Stimulated activated CD8-positive, alpha-beta memory T cell treated with anti-CD3 and anti-CD28 coated beads, Interleukin-15, amount 100 ng/mL, for 4 hours (primary cell): ENCODE measurements at places on chromosomes 2 and 18.

GRCh38 chr2:171342067-171342413, 91.8 kb downstream of the METTL8 start:
- no peak for DNase-seq

- no peak for DNase-seq
Observed at GRCh38 chr18:57113799-57114420, 33.0 kb upstream of the BOD1L2 start.

DNA sequence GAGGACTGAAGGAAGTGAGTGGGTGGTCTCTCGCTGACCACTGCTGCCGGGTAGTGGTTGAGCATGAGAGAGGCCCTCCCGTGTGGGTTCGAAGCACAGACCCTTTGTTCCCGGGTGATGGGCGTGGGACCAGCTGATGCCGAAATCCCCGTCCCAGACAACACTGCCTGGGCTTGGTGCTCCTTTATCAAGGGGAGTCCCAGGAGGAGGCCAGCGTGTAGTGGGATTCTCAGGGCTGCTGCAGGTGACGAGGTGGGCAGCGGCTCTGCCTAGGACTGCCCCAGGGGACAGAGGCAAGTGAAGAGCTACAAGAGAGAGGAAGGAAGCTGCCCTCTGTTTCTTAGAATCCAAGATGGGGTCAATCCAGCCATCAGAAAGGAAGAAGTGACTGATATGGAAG, 251.3 kb upstream of the PXDN start:
- no peak for DNase-seq

- no peak for DNase-seq
Observed at GRCh38 chr18:52523566-52523965, 183.6 kb downstream of the DCC start.

DNA sequence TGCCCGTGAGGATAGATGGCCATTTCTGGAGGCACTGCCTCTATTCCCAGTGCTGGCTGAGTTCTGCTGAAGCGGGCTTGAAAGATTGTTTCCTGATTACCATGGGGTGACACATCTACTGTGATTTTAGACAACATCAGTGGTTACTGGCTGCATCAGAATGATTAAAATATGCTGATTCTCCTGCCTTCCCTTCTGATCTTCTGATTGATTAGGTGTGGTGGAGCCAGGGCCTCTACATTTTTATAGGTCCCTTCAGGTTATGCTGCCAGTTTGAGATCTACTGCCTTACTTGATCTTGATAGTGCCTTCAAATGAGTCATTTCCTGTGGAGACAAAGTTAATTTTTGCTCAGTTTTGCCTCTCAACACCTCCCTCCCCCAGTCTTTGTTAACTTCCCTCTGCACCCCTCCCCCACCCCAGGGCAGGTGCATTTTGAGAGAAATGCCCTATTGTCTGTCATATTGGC, 31.6 kb upstream of the SNORC start:
- DNase-seq, result peak; percentile 47

- no peak for DNase-seq
Observed at GRCh38 chr2:76829374-76830234, 692.6 kb downstream of the LRRTM4 start.

- DNase-seq, result no peak
Observed at GRCh38 chr2:231397928-231398294, 2.4 kb downstream of the B3GNT7 start.

GRCh38 chr2:5442736-5443135, 249.4 kb upstream of the SOX11 start:
- no peak for DNase-seq

GRCh38 chr18:5998166-5998881, 103.0 kb upstream of the TMEM200C start:
- DNase-seq, result no peak

- no peak for DNase-seq
Observed at GRCh38 chr2:118779362-118779761, 68.1 kb downstream of the EN1 start.

GRCh38 chr2:156437272-156437930, 1.2 kb downstream of the GPD2 start:
- DNase-seq, result no peak

DNA sequence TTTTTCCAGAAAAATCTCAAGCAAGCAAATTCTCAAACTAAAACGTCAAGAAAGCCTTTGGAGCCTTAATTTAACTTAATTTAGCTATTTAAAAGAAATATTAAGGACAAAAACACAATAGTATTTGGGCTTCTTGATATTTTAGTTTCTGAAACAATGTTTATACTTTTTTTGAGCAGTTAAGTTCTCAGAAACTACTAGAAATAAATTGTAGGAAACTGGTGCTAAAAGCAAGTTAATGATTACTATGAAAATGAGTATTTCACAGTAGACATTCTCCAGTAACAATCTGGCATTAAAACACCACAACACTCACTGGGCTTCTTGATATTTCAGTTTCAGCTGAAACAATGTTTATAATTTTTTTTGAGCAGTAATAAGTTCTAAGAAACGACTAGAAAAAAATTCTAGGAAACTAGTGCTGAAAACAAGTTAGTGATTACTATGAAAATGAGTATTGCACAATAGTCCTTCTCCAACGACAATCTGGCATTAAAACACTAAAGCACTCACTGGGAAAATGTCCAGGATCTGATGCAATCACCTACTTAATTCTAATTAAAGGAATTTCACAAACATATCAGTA, 45.1 kb downstream of the TRAK2 start:
- no peak for DNase-seq

DNA sequence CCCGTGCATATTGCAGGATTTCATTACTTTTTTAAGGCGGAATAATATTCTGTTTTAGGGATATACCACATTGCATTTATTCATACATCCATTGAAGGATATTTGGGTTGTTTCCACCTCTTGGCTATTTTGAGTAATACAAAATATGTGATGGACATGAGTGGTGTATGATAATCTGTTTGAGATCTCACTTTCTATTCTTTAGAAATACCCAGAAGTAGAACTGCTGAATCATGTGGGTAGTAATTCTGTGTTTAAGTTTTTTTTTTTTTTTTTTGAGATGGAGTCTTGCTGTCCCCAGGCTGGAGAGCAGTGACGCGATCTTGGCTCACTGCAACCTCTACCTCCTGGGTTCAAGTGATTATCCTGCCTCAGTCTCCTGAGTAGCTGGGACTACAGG, 201.4 kb downstream of the NYAP2 start:
- DNase-seq, result no peak

DNA sequence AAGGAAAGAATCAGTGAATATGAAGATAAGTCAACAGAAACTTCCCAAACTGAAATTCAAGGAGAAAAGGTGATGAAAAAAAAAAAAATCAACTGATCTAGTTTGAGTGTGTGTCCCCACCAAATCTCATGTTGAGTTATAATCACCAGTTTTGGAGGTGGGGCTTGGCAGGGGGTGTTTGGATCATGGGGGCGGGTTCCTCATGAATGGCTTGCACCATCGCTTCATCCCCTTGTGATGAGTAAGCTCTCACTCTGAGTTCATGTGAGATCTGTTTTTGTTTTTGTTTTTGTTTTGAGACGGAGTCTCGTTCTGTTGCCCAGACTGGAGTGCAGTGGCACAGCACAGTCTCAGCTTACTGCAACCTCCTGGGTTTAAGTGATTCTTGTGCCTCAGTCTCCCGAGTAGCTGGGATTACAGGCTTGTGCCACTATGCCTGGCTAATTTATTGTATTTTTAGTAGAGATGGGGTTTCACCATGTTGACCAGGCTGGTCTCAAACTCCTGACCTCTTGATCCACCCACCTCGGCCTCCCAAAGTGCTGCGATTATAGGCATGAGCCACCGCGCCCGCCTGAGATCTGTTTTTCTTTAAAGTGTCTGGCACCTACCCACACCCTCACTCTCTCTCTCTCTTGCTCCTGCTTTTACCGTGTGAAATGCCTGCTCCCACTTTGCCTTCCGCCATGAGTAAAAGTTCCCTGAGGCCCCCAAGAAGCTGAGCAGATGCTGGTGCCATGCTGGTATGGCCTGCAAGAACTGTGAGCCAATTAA, 4.0 kb upstream of the SLC66A2 start:
- no peak for DNase-seq
